ENCODE measurements at places on chromosomes 4 and X.

DNA sequence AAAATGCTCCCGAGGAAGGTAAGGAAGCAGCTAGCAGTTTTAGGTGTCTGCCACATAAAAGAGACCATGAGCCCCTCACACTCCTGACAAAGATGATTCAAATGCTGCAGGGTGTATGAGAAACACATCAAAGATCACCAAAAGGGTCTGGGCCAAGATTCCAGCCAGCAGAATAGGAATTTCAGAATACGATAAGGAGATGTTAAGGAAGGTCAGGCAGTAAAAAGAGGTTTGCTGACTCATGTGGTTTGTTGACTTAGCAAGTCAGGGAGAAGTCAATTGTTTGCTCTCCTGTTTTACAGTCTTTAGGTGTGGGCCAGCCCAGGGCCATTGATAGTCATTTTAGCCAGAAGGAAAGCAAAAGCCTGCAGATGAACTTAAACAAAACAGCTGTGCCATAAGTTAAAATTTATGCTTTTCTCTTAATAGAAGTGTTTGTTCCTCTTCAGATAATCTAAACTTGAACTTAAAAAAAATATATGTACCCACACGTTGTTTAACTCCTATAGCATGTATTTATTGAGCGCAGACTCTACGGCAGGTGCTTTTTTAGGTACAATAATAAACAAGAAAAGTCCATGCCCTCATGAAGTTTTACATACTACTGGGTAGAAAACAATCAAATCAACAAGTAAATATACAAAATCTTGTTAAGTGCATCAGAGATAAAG, 115.6 kb downstream of the CAMK2D start:
- no peak for DNase-seq

- DNase-seq = no peak
Measured at GRCh38 chr4:38017609-38018008, 57.4 kb downstream of the PTTG2 start.

DNA sequence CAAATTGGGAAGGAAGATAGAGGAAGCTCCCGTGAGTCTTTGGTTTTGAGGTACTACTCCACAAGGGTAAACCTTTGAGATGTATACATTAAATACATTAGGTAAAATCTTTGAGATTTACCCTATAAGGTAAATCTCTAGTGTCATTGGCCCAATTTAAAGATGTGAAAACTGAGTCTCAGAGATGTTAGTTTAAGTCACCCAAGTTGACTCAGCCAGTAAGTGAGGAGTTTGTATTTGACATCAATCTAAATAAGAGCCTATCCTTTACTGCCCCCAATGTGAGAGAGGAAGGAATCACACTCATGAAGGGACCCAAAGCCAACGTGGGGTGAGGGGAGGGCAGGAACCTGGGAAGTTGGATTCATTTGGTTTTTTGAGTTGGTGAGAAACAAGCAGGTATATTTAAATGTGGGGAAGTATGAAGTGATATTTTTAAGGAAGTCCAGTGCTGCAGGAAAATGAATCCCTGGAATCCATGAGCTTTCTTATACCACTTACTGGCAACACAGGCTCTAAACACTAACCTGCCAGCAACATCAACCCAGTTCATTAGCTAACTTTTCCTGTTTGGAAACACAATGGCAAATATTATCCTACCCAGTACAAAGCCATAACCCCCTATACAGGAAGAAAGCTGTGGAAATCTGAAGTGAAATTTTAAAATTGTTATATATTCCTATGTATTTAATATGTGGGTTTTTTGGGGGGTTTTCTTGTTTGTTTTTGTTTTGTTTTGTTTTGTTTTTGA, 55.3 kb downstream of the PALLD start:
- DNase-seq = no peak

DNA sequence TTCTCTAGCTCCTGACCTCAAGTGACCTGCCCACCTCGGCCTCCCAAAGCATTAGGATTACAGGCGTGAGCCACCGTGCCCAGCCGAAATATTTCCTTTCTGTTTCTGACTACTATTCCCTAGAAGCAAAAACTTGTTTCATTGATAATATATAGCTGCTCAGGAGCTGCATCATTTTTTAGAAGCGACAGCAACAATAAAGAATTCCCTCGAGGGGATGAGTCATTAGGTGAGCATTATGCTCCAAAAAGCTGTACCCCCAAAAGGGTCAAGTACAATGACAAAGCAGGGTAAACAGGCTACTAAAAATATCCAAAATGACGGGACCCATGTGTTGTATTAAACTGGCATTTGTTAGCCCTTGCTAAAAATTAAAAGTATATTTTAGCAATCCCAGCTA, 67.0 kb downstream of the RBM47 start:
- DNase-seq = no peak

GRCh38 chrX:3509934-3510333, 163.5 kb upstream of the MXRA5 start:
- DNase-seq = no peak

DNA sequence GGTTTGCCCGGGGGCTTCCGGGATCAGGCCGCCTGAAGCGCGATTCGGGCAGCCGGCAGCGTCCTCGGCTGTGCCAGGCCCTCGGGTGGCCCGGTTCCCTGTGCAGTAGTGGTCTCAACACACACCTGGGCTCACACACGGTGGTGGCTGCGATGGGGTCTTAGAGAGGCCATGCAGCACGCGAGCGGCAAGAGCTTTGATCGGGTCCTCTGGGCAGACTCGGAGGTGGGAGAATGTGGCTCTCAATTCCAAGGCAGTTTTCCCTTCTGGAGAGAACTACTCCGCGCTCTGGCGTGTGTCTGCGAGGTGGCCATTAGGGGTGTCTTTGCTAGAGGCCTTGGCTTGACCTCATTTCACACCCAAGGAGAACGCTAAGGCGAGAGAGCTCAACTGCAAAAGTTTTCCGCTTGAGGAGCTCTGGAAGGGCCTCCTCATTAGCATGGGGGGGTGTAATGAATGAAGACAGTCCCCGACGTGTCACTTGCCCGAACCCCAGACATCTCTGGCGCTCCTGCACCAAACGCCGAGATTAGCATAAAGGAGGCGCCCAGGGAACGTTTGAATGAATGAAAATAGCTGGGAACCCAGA, 771 bp upstream of the RBPJ start:
- peak; percentile 76 for DNase-seq

DNA sequence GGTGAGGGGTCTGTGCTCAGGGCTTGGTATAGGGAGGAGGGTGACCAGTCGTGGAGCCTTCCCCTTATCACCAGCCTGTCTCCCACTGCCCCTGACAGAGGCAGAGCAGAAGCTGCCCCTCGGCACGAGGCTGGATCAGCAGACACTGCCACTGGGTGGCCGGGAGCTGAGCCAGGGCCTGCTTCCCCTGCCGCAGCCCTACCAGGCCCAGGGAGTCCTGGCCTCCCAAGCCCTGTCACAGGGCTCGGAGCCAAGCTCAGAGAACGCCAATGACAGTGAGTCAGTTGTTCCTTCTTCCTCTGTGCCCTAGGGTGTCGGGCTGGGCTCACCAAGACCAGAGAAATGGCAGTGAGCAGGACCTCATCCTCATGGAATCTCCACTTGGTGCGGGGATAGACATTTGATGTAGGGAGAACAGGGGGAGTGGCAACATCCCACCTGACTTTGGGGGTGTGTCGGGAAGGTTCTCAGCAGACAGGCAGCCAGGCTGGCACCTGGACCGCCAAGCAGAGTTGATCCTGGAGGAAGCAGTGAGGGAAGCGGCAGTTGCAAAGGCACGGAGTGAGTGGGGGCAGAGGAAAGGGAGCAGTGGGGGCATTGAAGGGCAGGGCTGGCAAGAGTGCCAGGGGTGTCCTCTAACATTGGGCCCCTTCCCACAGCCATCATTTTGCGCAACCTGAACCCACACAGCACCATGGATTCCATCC, 14.3 kb upstream of the UBA1 start:
- DNase-seq = no peak

DNA sequence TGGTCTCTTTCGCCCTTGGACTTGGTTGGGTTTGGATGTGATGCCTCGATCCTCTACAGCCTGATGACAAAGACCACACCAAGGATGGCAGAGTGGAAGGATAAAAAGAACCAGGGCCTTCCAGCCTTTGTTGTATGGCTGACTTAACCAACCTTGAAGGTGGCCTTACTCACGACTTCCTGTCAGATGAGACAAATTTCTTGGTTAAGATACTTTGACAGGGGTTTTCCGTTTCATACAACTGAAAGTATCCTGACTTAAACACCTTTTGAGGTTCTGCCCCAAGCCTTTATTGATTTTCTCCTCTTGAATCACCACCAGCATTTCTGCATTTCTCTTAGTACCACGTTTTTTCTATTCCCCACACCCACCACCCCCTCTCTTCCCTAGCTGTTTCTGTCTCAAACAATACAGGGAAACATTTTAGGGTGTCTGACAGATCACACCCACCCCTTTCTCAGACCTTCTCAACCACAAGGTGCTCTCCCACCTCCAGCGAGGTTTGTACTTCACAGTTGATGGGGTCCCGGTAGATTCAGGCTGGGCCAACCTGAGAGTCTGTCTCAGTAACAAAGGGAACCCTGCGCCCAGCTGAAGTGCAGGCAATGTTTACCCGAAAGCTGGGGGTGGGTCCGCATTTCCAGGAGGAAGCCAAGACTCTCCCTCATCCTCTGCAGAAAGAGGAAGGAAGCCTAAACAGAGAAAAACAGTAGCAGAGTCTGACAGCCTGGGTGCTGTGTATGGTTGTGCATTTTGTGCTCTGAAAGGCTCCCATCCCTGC, 5.0 kb upstream of the TSPAN5 start:
- DNase-seq = peak; percentile 74

DNA sequence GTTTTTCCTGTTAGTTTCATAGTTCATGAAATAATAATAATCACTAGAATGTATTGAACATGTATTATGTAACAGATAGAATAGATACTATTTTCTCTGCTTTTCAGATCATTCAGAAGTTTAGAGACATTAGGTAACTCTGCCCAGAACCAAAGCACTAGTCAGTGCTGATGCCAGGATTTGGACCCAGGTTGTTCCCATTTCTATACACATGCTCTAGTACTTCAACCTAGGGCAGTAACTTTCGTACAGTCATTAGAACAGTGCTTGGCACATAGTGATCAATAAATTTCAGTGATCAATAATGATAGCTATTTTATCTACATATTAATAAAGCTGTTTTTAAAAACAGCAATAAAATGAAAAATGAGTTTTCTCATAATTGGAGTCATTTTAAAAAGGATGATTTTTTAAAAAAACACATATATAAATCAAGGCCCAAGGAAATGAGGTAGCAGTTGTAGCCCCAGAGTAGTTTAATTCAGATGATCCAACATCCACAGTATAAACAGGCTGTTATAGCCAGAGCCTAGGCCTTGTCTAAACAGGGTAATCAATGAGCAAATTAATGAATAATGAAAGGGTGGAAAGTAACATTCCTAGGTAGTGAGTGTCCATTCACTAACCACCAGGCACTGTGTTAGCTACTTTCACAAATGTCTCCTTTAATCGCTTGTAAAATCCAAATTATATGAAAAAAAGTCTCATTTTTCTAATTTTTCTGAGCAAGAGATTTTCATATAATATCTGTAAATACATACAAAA, 25.6 kb downstream of the TXK start:
- no peak for DNase-seq

GRCh38 chr4:139907001-139907809, 241.6 kb downstream of the MGST2 start:
- DNase-seq = no peak

DNA sequence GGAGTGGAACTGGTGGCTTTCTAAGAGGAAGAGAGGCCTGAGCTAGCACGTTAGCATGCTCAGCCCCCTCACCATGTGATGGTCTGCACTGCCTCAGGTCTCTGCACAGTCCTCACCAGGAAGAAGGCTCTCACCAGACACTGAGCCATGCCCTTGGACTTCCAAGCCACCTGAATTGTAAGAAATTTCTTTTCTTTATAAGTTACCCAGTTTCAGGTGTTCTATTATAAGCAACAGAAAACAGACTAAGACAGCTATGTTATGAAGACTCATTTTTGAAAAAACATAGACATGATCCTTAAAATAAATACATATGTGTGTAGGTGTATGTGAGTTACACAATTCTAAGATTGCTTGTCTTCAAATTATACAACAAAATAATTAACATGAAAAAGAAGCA, 74.7 kb downstream of the CEP44 start:
- DNase-seq = no peak

DNA sequence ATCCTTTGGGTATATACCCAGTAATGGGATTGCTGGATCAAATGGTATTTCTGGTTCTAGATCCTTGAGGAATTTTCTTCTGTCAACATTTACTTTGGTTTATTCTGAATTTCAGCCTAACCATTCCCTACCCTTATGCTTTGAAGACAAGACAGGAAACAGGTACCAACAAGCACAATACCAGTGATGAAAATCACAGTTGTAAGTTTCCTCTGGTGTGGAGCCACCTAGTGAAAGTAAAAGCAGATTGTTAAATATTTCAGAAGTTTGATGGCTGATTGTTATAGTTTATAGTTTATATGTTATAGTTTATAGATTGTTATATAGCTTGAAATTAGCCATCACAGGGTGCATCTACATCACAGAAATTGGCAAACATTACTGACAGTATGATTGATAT, 104.5 kb upstream of the AGA start:
- no peak for DNase-seq

- no peak for DNase-seq
Measured at GRCh38 chr4:176153124-176153523, 42.3 kb downstream of the SPATA4 start.

DNA sequence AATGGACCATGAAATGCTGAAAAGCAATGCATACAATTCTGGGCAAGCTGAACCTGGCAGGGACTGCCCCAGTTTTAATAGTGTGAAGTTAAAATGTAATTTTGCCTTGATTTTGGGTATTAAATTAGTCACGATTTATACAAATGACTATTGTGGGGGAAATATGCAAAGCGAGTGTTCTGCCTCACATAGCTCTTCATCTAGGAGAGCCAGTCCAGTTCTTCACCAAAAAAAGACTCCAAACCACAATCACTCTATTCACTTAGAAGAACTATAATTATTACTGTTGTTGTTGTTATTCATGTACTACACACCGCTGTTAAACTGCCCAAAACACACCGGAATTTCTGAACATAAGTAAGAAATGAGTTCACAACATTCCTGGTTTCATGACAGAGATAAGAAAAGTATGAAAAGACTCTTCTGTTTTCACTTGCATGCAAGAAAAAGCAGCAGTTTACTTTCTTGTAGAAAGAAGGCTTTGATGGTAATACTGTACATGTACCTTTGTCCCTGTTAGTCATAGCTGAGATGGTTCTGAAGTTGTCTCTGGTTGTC, 101.9 kb downstream of the QRFPR start:
- DNase-seq = peak; percentile 25

DNA sequence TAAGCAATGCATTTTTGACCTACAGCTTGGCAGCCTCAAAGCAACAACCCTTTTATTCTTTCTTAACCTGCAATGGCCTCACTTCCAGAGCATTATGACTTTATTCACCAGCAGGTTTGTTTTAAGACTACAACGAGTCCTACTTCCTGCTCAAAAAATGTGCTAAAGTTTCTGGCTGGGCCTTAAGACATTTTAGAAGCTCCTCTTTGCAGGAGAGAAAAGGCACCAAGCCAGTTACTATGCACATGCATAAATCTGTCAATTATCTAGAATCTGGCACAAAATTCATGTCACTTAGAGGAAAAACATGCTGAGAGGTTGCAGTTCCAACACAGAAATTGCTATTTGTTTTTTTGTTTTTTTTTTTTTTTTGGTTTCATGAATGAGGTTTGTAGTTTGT, 223.0 kb upstream of the EPHA5 start:
- no peak for DNase-seq
